Posterior vena cava (tissue), 2 donors: ENCODE measurements at places on chromosomes 7 and 10. TPM values are rescaled to one million over a fixed set of nuclear protein-coding genes. Genes with fewer than 3 reads are reported as not detected.

DNA sequence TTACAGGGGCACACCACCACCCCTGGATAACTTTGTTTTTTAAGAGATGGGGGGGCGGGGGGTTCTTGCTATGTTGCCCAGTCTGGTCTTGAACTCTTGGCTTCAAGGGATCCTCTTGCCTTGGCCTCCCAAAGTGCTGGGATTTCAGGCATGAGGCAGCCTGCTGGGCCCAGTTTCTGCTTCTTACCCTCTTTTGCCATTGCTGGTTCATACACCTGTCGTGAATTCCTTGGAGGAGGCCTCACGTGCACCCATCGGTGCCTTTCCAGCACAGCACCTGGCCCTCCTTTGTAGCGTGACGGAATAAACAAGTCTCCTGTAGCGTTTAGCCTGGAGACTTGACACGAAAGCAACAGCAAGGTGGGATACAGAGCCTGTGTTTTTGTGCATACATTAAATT, 75.5 kb downstream of the CARD11 start:
- peak; percentile 16 for DNase-seq

DNA sequence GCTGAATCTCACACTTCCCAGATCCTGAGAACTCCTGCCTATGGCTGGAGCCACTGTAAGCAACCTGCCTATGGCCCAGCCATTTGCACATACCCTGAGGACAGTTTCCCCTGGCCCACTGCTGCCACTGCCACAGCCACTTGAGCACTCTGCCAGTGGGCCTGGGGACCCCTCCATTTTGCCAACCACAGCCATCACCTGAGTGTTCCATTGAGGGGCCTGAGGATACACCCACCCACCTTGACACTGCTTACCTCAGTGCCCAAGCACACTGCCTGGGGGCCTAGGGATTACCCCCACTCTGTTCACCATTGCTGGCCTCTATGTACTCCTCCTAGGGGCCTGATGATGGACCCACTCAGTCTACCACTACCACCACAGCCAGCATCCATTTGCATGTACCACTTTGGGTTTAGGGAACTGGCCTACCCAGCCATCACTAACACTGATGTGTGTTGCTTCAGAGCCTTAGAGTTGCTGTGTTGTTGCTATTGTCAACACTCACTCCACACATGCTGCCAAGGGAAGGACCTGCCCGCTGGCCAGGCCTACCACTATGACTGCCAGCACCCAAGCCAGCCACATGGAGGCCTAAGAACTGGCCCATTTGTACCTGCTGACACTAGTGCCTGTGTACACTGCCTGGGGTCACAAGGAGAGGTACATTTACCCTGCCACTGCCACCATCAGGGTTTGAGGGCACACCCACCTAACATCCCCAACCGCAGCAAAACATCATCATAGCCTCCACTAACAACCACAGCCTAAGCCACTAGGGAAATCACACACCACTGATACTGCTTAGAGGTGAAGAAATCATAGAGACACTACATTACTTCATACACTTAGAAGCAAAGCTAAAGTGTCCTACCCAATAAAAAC, 45.9 kb upstream of the ANTXRL start:
- DNase-seq, result peak; percentile 45

GRCh38 chr10:94591461-94592205, 46.0 kb downstream of the HELLS start:
- no peak for DNase-seq

DNA sequence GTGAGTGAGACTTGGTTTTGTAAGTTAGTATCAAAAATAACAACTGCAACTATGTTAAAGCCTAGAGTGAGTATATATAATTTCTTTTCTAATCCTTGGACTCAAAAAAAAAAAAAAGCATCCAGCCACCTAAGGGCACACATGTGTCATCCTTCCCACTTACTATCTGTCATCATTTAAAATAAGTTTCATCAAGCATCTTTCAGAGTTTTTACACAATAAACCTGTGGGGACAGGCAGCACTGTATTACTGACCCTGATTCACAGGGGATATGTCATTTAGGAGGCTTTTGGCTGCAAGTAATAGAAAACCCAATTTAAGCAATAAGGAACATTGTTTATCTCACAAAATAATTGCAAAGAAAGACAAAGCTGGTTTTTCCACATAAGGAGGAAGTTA, 32.3 kb upstream of the OSBPL3 start:
- DNase-seq, result no peak

DNA sequence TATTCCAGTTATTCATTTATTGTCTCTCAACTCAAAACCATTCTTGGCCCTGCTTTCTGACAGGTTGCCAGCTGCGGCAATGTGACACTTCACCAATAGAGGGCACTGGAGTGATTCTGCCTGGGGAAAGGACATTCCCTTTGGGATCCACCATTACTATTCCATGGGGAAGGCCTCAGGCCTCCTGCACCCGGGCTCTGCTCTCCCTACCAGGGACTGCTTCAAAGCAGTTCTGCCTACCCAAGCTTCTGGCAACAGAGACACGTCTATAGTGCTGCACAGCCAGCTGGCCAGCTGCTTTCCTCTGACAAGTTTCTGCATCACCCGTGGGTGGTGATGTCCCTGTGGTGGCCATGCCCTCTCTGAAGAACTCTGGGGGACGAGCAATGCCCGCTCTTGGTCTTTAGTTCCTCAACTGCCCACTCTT, 163.8 kb downstream of the ELMO1 start:
- peak; percentile 86 for DNase-seq

- no peak for DNase-seq
These were observed 37.3 kb downstream of the ZNF777 start for GRCh38 chr7:149423449-149424110.

- no peak for DNase-seq
These were observed 4.1 kb upstream of the PBLD start for GRCh38 chr10:68336754-68337351.

DNA sequence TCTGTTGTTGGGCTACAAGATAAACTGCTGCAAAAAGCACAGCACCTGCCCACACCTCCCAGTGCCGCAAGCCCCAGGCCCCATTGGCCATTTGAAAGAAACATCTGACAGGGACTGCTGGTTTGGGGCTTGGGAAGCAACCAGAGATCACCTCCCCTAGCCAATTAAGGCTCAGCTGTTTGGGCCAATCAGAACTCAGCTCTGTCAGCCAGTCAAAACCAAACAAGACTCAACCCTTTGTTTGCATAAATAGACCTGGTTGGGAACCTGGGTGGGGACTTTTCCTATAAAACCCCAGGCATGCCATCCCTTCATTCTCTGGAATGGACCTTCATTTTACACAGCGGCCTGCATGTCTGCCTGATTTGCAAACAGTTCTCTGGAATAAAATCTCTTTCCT, 17.2 kb upstream of the NME8 start:
- no peak for DNase-seq

DNA sequence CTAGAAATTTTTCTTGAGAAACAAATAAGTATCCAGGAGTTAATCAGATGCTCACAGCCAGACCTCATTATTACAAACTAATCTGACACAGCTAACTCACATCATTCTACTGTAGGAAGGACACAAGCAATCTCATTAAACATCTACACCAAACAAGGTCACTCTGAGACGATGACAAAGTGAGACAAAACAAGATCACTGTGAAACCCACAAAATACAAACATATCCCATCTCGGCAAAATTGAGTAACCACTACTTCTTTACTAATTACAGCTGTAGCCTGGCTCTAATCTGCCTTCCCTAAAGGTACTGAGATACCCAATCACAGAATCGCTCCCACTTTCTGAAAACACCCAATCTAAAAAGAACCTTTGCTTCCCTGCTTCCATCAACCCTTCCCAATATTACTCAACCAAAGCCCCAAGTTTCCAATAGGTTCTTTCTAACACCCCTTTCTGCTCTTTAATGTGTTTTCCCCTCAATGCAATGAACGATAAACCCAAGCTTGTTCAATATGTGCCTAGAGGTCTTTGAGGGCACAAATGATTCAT, 26.9 kb downstream of the CCDC6 start:
- no peak for DNase-seq

GRCh38 chr7:1092161-1092632, 4.3 kb downstream of the GPER1 start:
- no peak for DNase-seq

- no peak for DNase-seq
These were observed 117.9 kb downstream of the AOAH start for GRCh38 chr7:36606153-36606975.

GRCh38 chr10:35642793-35643114, 658 bp upstream of the FZD8 start:
- DNase-seq, result no peak

DNA sequence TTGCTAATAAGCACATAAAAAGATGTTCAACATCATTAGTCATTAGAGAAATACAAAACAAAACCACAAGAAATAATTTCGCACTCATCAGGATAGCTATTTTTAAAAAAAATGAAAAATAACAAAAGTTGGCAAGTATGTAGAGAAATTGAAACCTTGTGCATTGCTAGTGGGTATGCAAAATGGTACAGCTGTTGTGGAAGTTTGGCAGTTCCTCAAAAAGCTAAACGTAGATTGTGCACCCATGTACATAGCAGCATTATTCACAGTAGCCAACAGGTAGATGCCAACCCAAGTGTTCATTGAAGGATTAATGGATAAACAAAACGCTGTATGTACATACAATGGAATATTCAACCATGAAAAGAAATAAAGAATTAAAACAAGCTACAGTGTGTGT, 35.3 kb upstream of the STARD3NL start:
- no peak for DNase-seq

GRCh38 chr7:91789558-91789957, 90.9 kb downstream of the MTERF1 start:
- no peak for DNase-seq

DNA sequence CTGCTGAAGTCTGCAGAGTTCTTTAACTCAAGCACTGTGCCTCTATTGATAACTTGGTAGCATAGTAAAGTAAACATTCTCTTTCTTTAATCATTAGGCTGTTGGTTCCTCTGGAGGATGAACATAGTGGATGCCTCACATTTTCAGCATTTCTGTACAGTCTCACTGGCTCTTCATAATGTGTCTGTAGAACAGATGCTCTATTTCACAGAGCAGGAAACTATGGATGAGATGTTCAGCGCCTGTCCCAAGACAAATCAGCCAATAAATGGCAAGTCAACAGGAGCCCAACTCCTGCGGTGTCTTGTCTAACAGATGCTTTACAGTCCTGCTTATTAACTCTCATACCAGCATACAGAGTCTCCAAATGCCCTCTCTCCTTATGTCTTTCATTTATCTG, 36.5 kb downstream of the NRBF2 start:
- DNase-seq, result no peak

- DNase-seq, result no peak
These were observed 52.2 kb downstream of the UNC5B start for GRCh38 chr10:71264345-71265200.

LRRC61 gene
- 2.2 TPM for total RNA-seq

PAPOLB gene
- 0.24 TPM for total RNA-seq

JCAD gene
- 113 TPM for total RNA-seq

CRPPA gene
- 5.3 TPM for total RNA-seq

SP8 gene
- not detected for total RNA-seq

TMEM139 gene
- not detected for total RNA-seq

STRIP2 gene
- 0.28 TPM for total RNA-seq

RET gene
- total RNA-seq, result 1.3 TPM

IDI2 gene
- not detected for total RNA-seq
